HS-27A (cell line): ENCODE measurements at places on chromosomes 4 and X.

- DNase-seq: no peak
Measured at GRCh38 chrX:133412665-133413064, 2.6 kb downstream of the GPC4 start.

- DNase-seq: no peak
Measured at GRCh38 chr4:108045687-108046024, 56.0 kb downstream of the HADH start.

DNA sequence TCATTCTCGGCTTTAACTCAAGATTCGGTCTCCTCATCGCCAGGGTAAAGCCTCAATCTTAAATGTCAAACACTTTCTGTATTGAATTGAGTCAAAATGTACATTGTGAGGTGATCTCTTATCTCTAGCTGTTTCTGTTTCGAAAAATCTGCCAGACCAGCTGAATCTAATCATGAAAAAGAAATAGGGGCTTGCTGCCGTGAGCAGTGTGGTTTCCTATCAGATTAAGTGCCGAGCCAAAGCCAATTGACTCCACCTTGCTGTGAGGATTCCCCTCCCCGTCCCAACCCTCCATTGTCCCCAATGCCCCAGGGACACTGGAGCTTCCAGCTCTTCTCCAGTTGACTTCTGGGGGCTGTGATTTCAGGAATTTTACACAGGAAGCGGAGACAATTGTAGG, 12.5 kb upstream of the CRLF2 start:
- no peak for DNase-seq

GRCh38 chr4:74203467-74203866, 45.5 kb downstream of the MTHFD2L start:
- no peak for DNase-seq

DNA sequence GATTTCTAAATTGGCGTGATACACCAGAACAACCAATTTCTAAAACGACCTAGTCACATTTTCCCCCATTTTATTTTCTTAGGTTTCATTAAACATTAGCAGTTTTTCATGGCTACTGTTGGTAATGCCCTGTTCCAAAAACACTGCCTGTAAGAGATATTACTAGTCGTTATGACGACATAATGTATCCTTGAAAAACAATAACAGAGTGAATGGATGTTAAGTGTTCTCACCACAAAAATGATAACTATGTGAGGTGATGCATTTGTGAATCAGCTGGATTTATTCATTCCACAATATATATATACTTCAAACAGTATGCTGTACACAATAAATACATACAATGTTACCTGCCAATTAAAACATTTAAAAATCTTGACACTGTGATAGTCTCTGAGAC, 1147.6 kb upstream of the PCDH10 start:
- no peak for DNase-seq

DNA sequence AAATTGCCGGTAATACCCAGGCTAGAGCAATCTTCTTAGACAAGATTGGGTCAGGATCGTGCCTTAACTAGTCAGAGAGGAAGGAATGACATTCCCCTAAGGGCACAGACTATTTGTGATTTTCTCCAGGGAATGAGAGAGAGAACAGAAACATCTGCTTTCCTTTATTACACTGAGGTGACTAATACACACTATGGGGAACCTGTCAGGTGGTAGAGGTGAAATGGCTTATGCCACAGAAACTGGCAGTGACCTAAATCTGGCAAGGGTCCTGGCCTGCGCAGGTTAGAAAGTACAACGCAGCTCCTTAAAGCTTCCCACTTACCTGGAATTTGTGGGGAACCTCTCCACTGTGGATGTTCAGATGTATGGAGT, 16.6 kb upstream of the HPGD start:
- no peak for DNase-seq

DNA sequence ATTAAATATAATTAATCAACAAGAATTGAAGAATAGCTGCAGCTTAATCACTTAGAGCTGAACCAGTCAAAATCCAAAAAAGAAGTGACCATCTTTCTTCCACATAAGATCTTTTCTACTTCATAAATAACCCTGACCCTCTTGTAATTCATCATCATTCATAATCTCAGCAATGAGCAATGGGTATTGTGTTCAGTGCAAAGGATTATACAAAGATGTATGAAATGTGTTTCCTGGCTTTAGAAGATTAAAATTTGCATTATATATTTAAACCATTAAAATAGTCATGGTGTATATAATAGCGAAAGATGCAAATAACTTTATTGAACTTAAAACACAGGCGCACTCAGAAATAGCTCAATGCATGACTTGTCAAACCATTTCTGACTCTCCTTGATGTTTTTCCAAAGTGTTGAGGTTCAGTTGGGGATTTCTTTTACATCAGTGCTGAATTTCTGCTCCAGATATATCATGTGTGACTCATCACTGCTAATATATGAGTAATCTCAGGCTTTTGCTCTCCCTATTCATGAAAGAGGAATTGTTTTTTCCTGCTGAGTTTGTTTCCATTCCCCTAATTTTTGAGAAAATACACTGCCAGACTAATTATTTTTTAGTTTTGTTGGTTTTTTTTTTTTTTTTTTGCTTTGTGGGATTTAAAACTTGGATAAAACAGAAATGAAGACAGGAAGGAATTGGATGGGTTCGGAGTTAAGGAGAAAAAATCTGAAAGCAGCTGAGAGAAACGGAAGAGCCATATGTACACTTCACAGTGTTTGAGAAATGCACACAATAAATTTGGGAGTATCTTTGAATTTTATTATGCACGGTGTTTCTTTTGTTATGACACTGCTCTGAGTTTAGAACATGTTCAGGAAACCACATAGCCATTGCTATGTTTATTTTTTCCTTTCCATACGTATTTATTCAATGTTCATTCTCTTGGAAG, 290.1 kb upstream of the PCDH7 start:
- no peak for DNase-seq

DNA sequence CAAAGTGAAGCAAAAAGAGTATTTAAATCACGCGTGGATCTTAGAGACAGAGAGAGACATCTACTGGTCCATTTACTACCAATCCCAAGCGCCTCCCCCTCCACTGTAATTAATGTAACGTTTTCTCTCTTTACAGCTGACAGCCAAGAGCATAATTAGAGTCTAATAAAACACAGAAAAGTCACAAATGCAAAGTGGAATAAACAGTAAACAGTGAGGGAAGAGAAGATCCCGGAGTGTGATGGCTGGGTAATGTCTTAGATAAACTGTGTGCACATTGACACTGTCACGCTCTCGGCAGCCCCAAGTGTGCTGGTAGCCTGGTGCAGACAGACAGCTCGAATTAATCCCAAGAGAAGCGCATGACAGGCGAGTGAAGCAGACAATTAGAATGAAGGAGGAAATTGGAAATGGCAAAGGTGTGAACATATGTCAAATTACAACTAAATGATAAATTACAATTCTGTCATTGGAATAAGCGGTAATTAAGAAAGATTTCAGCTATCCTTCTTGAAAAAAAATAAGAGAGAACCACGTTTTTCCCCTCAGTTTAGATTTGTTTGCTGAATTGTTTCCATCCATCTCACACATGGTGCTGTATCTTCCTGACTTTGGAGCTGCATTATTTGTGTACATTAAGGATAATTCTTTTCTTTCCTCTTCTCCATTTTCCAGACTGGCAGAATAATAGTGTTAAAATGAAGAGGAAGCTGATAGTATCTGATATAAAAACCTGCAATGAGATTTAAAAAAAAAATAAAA, 100.1 kb downstream of the CXXC4 start:
- no peak for DNase-seq

DNA sequence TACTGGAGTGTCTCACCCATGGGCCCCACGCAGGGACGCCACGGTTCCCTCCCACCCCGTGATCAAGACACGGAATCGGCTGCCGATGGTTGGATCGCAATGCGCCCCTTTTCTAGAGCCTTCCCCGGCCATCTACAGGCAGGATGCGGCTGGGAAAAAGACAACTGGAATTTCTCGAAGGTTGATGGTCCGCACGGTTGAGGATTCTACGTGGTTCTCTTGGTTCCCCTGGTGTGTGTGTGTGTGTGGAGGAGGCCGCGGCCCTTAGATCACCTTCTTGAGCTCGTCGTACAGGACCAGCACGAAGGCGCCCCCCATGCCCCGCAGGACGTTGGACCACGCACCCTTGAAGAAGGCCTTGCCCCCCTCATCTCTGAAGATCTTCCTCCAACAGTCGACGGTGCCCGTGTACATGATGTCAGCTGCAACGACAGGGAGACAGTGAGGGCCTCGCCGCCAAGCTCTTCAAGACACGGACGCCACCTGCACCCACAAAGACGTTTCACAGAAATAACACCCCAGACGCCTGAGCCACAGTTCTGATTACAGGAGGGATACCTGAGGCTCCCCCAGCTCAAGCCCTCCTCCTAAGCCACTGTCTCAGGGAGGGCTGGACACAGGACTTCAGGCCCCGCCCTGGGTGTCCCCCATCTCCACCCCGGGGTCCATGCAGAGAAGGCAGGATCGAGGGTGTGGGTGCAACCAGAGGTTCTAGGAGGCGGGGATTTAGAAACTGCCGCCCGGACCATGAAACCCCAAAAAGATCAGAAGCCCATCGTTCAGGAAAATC, 5.4 kb downstream of the SLC25A6 start:
- DNase-seq: no peak

- DNase-seq: peak; percentile 42
Measured at GRCh38 chr4:184400375-184400870, 73.9 kb downstream of the IRF2 start.

DNA sequence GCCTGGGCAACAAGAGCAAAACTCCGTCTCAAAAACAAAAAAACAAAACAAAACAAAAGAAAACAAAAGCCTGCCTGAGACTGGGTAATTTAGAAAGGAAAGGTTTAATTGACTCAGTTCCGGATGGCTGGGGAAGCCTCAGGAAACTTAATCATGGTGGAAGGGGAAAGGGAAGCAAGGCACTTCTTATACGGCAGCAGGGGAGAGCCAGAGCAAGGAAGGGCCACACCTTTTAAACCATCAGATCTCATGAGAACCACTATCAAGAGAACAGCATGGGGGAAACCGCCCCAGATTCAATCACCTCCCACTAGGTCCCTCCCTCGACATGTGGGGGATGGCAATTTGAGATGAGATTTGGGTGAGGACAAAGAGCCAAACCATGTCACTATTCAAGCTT, 122.2 kb downstream of the UBE2K start:
- DNase-seq: no peak

GRCh38 chr4:67684839-67685531, 16.0 kb downstream of the UBA6 start:
- no peak for DNase-seq

- DNase-seq: no peak
Measured at GRCh38 chr4:124409044-124409443, 303.5 kb downstream of the ANKRD50 start.

DNA sequence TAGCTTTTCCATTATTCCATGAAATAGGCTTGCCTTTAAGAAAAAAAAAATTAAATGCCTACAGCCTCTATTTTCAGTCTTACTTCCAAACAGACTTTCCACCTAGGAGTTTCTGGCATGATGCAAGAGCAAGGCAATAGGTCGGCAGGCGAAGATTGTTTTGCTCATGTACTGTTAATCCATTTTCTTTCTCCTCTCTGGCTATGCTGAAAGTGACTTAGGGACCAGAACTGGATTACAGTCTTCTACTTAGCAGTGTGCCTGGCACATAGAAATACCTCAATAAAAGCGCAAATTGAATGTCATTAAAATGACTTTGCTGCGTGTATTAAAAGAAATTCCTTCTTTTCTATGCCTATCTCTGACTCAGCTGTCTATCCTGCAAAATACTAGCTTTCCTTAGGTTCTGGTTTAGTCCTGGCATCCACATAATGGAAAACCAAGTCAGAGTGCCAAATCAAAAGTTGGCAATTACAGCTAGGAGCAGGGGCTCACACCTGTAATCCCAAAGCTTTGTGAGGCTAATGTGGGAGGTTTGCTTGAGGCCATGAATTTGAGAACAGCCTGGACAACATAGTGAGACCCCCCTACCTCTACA, 51.9 kb downstream of the CC2D2A start:
- DNase-seq: no peak
